ENCODE measurements at places on chromosomes 1 and 21.

DNA sequence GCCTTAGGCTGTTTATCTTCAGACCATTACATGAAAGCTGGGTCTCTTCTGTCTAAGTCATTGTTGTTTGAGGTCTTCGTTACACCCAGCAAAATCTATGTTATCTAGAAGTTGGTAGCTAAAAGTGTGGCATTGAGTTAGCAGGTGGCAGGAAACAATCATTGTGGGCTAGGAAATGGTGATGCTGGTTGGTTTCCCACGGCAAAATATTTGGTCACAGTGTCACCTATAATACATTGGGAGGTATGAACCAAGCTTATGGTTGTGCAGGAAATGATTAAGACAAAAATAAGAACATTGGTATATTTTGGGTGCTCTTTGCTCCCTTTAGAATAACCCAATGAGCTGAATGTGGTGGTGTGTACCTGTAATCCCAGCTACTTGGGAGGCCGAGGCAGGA is 169.7 kb downstream of the TRIM33 start:
- peak; percentile 27 for DNase-seq

DNA sequence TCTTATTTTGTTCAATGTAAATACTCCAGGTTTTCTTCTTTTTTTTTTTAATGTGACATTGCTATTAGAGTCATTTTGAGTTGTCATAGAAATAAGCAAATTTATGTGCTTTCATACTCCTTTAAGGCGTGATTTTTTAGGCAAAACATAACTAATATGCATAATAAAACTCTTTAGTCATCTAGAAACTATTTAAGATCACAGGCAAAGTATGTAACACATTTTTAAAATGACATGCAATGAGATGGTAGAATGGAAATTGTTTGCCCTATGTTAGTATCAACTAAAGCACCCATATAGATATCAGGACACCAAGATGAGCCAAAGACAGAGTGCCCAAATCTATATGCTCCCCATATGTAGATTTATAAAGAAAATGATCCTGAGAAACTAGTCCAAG is 41.5 kb upstream of the SGIP1 start:
- no peak for DNase-seq

GRCh38 chr1:87178441-87178840 is 150.2 kb upstream of the LMO4 start:
- no peak for DNase-seq

- no peak for DNase-seq
Observed at GRCh38 chr1:207007352-207008033, 25.1 kb downstream of the C1orf116 start.

DNA sequence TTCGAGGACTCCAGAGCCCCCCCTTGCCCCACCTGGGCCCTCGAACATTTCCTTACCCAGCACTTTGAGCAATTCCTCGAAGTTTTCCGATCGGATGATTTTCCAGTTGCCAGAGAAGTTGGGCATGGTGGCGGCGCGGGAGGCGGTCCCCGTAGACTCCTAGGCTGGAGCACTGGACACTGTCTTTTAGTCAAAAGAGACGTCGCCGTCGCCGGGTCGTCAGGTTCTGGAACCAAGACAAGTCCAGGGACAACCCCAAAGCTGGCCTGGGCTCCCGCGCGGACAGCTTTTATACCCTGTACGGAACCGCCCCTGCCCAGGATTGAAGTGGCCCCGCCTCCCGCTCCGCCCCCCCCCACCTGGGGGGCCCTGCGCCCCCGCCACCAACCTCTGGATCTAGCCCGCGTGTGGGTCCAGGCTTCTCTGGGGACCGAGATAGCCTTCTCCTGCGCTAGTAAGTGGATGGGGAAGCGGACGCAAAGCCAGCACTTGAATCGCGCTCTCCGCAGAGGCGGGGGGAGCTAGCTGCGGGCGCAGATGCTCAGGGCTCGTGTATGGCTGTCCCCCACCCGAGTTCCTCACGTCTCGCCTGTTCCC is at the start of gene CRABP2:
CRABP2 (minus strand) TSS at position 263 of the 597 bp plus-strand sequence; CDS start at position 126, 137 bp downstream.
- peak; percentile 27 for DNase-seq

GRCh38 chr1:21397813-21398188 is 42.1 kb upstream of the NBPF3 start:
- DNase-seq = peak; percentile 10

- DNase-seq = no peak
Observed at GRCh38 chr1:159828176-159828575, 1.5 kb downstream of the SLAMF8 start.

DNA sequence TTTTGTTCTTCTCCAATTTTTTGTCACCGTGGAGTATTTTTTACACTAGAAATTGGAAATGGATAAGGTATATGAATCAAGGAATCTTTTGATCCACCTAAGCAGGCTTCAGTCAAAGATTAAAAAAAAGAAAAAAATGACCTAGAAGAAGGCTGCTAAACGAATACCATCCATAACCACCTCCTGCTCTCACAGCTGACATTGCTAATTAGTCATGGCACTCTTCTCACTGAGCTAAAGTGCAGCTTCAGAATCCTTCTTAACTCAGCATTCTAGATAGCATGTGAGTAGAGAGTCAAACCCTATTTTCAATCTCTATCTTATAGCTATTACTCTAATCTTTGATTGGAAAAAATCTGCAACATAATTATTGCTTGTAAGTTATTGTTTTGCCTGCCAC is 40.2 kb upstream of the ST6GALNAC5 start:
- DNase-seq = no peak

- no peak for DNase-seq
Observed at GRCh38 chr1:103170609-103171008, 62.3 kb upstream of the COL11A1 start.

DNA sequence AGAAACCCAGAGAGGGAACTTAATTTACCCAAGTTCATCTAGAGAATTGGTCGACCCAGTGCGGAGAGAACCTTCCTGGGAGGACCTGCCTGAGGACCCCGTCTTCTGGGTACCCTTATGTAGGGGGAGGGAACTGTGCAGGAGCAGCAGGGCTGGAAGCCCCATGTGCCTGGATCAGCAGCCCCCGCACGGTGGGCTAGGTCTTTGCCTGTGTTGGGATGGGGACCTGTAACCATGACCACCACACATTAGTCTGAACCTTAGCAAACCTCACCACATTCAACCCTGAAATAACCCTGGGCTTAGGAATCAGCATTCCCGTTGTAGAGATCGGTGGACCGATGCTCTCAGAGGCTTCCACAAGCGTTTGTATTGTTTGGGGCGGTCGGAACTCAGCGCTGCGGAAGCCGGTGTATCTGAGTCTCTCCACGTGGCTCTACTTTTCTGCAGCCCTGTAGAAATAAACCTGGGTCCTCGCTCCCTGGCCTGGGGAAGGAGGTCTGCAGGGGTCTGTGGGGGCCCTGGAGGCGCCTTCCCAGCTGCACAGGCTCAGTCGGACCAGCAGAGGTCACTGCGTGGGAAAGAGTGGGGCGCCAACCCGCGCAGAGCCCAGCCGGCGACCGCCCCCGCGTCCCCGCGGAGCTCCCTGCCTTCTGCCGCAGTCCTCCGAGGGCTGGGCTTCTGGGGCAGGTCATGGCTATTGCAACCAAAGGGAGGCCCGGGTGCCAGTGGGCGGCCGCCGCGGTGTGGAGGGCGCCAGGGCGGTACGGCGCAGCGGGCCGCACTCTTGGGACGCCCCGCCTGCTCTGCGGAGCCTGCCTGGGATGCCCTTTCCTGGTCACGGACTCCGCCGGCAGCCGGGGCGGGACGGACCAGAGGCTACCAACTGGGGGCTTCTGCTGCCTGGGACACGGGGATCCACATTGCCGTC is 36.2 kb upstream of the KCNA10 start:
- DNase-seq = peak; percentile 65

DNA sequence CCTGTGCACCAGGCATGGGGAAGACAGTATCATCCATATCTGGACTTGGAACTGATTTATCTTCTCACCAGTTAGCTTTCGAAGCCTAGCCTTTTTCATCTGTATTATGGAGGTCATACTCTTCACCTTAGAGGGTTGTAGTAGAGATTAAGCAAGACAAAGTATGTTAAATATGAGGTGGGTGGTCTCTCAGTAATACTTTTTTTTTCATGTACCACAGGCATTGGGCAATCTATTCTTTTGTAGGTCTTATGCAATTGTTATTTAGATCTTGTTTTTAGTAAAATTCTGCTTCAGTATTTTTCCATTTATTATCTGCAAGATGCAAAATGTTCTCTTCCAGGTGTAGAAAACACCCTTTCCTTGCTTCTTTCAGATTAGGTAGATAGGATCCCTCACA is 35.2 kb upstream of the OR2B11 start:
- no peak for DNase-seq

- no peak for DNase-seq
Observed at GRCh38 chr1:204829133-204829825, 41.4 kb upstream of the NFASC start.

DNA sequence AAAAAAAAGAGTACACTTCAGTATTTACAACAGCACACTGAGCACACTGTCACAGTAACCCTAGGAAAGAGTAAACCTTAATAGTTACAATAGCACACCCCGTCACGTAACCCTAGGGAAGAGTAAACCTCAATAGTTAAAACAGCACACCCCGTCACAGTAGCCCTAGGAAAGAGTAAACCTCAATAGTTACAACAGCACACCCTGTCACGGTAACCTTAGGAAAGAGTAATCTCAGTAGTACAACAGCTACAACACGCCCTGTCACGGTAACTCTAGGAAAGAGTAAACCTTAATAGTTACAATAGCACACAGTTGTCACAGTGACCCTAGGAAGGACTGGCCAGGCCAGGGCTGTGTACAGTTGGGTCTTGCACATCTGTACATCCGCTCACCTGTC is 3.0 kb downstream of the CDK11A start:
- no peak for DNase-seq

GRCh38 chr1:176243746-176244145 is 36.7 kb upstream of the COP1 start:
- DNase-seq = no peak

- DNase-seq = no peak
Observed at GRCh38 chr1:64881281-64881680, 85.1 kb downstream of the JAK1 start.

- DNase-seq = no peak
Observed at GRCh38 chr1:193581341-193581740, 394.9 kb upstream of the B3GALT2 start.

DNA sequence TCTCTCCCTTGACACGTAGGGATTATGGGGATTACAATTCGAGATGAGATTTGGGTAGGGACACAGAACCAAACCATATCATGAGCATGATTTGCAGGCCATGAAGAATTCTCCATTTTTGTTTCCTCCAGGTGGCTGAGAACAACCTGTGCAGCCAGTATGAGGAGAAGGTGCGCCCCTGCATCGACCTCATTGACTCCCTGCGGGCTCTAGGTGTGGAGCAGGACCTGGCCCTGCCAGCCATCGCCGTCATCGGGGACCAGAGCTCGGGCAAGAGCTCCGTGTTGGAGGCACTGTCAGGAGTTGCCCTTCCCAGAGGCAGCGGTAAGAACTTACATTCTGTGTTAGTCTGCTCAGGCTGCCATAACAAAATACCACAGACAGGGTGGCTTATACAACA is 9.7 kb downstream of the MX1 start:
- no peak for DNase-seq

- no peak for DNase-seq
Observed at GRCh38 chr21:43771698-43772424, 4.2 kb downstream of the CSTB start.

DNA sequence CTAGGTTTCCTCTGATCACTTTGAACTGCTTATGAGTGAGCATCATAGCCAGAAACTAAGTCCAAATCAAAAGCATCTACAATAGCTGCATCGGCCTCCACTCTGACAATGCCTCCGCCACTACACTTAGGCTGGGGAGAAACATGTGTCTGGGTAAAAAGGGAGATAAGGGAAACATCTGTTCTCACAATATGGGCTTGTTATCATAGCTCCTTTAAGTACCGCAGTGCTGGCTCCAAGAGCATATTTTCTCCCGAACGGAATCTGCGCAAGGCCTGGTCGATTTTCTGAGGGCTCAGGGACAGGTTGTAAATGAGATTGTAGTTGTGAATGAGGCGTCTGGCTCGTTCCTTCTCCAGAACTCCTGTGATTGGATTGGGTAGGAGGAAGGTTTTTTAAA is 63.9 kb upstream of the CYP2J2 start:
- no peak for DNase-seq

DNA sequence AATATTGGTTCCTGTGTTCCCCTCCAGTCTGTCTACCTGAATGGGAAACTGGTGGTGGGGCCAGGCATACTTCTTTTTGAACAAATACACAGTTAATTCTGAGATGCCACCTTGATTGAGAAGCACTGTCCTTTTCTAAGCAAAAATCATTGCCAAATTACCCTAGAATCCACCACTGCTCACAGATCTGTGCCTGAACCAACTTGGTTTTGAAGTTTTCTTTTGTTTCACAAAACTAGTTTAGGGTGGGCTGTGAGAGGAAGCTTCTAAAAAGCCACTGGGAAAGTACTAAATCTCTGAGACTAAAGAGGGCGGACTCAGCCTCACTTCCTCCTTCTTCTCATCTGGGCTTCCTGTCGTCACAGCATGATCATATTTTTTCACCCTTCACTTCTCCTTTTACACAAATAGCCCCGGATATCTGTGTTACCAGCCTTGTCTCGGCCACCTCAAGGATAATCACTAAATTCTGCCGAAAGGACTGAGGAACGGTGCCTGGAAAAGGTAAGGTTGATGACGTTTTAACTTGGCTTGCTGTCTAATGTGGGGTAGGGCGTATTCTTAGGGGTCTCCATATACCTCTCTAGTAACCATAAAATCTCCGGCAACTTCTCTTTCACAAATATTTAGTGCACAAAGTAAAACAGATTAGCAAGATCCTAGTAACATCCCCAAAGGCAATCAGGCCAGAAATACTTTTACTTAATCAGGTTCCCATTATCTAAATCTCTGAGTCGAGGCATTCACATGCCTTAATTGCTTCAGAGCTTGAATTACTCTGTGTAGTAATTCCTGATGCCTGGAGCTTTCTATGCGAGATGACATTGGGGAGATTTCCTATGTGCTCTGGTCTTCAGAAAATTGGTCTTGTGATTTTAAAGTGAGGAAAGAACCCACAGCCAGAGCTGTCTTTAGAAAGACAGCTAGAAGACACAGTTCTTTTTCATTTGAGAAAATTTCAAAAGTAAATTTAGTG is at the start of gene CD53:
CD53 (plus strand) TSS at position 404 of the 976 bp plus-strand sequence. CDS start 18,261 bp downstream, outside the sequence.
- DNase-seq = peak; percentile 34

- DNase-seq = no peak
Observed at GRCh38 chr1:218930000-218930399, 243.7 kb upstream of the LYPLAL1 start.

DNA sequence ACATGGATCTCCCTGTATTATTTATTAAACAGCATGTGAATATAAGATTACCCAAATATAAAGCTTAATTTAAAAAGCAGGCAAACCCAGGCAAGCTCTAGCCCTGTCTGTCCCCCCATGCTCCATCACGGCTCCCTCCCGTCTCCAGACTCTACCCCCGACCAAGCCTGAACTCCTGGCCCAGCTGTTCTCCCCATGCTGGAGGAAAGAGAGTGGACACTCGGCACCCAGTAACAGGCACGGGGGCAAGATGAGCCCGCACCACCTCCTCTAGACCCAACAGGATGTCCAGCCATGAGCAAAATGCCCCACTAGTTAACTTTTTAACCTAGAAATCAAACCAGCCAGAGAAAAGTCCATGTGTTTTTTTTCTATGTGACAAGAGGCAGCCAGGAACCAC is 19.3 kb downstream of the SLC19A1 start:
- no peak for DNase-seq
